ENCODE measurements at places on chromosomes 4 and X.

DNA sequence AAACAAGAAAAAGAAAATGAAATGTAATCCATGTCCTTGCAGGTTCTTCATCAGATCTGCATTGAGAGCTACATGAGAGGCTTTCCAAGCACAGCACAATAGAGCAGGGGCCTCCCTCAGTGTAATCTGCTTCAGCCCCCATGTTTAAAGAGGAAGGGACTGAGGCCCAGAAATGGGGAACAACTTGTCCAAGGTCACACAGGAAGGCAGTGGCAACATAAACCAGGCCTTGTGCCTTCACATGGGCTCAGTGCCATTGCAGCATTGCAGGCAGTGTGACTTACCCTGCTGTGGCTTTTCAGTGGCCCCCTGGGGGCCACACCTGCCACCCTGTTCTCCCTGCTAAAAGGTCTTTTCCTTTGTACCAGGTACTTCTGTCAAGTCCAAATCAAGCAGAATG is 20.9 kb upstream of the CD99L2 start:
- no peak for DNase-seq

DNA sequence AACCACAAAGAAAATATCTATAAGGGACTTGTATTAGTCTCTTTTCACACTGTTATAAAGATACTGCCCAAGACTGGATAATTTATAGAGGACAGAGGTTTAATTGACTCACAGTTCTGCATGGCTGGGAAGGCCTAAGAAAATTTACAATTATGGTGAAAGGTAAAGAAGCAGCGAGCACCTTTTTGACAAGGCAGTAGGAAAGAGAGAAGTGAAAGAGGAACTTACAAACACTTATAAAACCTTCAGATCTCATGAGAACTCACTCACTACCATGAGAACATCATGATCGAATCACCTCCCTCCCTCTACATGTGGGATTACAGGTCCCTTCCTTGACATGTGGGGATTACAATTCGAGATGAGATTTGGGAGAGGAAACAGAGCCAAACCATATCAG is 856.0 kb downstream of the TRAM1L1 start:
- no peak for DNase-seq

DNA sequence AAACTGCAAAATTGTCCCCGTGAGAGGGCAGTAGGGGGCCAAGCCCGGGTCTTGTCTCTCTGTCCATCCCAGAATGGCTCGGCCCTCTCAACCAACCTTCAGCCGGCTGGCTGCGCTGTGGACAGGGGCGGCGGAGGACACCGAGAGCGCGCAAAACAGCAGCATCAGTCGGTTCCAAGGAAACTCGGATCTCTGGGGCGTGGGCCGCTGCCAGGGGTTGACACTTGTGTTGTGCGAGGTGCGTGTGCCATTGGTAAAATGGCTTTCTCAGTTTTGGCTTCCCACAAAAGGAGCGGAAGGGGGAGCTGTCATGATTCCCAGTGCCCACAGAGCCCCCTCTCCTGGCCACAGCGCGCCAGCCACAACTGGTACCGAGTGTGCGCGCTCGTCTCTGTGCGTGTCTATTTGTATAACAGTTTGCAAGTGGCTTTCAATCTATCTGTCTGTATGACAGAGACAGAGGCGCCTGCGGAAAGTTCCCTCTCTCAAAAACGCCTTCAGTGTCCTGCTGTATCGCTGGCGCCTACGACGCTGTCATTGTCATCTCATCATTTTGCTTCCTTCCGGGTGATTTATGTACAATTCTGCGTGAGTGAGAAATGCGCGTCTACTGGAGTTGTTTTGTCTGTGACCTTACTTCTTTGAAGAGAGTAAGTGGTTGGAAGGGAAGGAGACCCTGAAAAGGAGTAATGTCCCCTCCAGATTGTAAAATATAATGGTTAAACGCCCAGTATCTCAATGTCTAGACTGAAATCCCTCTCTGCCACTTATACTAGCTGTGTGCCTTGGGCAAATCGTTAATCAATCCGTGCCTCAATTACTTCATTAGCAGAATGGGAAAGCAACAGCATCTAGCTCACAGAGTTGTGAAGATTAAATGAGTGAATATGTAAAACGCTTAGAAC is 1.8 kb downstream of the DKK2 start:
- DNase-seq: peak; percentile 35

DNA sequence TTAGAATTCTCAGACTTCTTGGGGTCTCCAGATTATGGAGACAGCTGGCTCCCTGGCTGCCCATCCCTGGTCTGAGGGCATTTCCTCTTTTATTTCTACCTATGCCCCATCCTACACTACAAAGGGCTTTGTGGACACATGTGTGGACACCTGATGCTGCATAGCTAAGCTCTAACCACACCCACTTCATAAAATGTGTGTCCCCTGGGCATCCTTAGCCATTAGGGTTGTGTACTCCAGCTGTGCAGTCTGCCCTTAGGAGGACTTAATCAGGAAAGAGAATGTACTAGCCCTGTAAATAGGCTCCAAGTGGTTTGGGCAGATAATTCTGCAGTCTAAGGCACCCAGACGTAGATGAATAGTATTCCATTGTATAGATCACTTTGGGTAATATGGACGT is 47.0 kb downstream of the COQ2 start:
- DNase-seq: no peak

DNA sequence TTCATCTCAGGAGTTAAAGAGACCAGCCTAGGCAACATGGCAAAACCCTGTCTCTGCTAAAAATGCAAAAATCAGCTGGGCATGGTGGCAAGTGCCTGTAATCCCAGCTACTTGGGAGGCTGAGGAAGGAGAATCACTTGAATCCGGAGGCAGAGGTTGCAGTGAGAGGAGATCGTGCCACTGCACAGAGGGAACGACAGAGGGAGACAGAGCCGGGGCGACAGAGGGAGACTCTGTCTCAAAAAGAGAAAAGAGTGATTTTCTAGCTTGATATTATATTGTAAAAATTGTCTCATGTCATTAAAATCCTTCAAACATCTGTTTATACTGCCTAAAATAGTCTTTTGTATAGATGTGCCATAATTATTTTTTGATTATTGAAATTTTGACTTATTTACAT is 225.4 kb upstream of the AGA start:
- DNase-seq: no peak

DNA sequence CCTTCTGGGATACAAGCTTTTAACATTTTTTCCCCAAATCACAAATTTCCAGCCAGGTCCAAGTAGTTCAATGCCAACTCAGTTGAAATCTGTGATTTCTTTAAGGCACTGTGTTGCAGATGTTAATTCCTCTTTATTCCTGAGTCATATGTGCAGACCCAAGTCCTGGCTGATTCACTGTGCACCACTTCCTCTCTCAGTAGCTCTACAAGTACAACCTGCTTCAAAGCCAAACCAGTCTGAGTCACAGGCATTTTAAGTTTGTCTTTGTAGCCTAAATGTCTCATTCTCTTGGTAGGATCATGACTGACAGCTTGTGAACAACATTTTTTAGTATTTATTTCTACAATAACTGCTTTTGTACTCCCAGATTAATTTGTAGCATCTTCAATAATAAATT is 165.6 kb upstream of the S100G start:
- DNase-seq: peak; percentile 18

DNA sequence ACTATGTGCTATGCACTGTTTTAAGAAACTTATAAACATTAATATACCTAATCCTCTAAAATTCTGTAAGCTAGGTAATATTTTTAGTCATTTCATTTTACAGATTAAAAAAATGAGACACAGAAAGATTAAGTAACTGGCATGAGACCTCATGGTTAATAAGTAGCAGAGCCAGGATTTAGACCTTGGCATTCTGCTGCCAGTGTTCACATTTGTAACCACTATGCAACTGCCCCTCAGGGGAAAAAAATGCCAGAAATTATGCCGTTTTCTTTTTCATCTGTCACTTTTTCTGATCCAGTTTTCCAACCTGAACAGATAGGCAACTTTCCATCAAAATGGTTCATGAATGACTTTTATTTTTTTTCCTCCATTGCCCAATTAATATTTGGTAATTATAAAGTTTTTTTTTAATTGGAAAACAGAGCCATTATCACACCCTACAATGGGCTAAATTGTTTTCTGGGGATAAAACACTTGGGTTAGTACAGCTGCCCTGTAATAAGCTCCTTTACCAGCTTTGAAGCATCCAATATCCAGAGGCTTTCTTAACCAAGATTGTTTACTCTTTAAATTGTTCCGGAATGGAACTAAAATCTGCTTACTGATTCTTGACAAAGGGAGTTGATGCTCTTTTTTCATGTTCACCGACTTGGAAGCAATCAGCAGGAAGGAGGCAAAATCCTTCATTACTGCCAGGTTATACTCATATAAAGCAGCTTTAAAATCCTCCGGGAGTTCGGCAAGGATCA is 56.4 kb upstream of the DDX60 start:
- no peak for DNase-seq

- DNase-seq: no peak
Measured at GRCh38 chrX:136250191-136251040, 784 bp downstream of the MAP7D3 start.

DNA sequence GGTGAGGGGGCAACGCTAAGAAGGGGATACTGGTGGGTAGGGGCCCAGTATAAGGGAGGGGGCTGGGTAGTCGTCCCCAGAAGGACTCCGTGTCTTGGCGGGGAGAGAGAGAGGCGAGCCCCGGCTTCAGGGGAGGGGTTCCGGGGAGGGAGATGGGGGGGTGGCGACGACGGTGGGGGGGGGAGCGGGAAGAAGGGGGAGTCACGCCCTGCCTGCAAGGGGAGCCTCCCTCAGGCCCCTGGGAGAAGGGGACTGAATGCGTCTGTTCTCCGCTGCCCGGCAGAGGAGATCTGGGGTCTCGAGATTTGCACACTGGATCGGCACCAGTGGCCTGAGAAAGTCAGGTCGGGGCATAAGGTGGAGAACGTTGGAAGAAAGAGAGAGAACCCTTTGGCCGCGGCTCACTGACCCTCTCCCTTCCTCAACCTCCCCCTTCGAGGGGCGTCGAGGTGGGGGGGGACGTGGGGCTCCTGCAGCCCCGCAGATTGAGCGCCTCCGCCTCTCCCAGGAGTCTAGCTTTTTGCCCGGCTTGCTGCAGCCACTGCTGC is 609 bp upstream of the BCORL1 start:
- no peak for DNase-seq

DNA sequence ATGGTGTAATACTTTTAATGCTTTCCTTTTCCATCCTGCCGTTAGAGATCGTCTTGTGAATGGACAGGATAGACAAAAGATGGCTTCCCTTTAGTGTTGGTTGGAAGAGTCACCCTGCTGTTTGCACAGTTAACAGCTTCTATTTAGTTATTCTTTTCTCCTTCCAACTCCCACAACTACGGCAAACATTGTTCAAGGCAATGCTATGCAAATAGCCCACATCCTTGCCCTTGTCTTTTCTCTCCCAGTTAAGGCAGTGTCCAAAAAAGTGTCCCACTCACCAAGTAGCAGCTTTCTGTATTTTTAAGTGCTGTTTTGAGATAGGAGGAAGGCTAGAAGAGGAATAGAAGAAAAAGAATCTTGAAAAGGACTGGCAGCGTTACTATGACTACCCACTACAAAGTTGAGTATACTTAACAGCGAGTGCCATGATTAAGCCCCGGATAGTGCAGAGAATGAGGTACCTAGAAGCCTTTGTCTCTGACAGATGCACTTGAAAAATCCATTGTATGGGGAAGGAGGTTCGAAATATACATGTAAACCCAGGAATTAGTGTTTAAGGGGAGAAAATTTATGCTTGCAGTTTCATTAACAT is 12.1 kb upstream of the RUFY3 start:
- no peak for DNase-seq

DNA sequence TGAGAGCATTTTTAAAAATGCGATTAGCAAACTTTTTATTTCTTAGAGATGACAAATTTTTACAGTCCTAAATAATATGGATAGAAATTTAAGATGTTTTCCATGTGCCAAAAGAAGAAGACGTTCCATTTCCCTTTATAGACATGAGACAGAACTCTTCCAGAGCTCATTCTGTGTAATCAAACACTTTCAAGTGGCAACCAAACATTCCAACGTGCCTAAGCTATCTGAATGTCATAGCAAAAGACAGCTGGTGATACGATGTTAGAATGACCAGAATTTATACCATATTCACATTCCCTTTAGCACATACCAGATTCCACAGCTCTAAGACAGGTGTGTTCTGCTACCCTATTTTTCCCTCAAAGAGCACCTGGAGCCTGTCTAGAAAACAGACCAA is 133.2 kb downstream of the ENOX2 start:
- DNase-seq: no peak
